ENCODE measurements at places on chromosomes 3 and 15. TPM values are rescaled to one million over a fixed set of nuclear protein-coding genes. Genes with fewer than 3 reads are reported as not detected.

The MST1R gene
- total RNA-seq: 1.4 TPM

The TUSC7 gene
- not detected for total RNA-seq

The CCDC174 gene
- total RNA-seq: 21.8 TPM

The AADACL2 gene
- not detected for total RNA-seq

The SSUH2 gene
- total RNA-seq: 10.6 TPM

The PLD1 gene
- 8.2 TPM for total RNA-seq

The PTPRG gene
- 28.0 TPM for total RNA-seq

The GOLGA8T gene
- total RNA-seq: not detected

The LTK gene
- 0.13 TPM for total RNA-seq
